ENCODE measurements at places on chromosomes 6 and 20. TPM values are rescaled to one million over a fixed set of nuclear protein-coding genes. Genes with fewer than 3 reads are reported as not detected.

The ABRACL gene
- total RNA-seq = 6.2 TPM

The PSORS1C2 gene
- total RNA-seq = not detected

The CENPQ gene
- total RNA-seq = 2.9 TPM

The SAMD3 gene
- 4.1 TPM for total RNA-seq

The ACTL10 gene
- 1.4 TPM for total RNA-seq

GRCh38 chr6:116022841-116023445 is 37.7 kb downstream of the FRK start:
- no peak overlapping the region for H3K27ac ChIP-seq
- no peaks in the 10 kb centered on the region for H3K27me3 ChIP-seq
- no peak overlapping the region for H3K4me3 ChIP-seq
- no peaks in the 10 kb centered on the region for H3K4me1 ChIP-seq
- no peak for DNase-seq

DNA sequence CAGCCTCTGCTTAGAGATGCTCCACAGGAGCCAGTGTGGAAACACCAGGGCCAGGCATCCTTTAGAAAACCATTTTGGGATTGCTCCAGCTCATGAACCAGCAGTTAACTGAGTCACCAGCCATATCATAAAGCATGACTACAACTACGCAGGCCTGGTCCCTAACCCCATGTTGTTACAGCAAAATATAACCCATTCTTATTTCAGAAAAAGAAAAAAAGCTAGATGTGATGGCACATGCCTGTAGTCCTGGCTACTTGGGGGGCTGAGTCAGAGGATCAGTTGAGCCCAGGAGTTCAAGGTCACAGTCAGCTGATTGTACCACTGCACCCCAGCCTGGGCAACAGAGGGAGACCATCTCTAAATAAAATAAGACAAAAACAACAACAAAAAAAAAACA is 36.8 kb downstream of the C6orf15 start:
- H3K27ac ChIP-seq = no peak overlapping the region
- peaks cover 5% of the 10 kb centered on the region for H3K4me1 ChIP-seq
- H3K4me3 ChIP-seq = no peak overlapping the region

GRCh38 chr6:88709819-88710246 is 253.6 kb downstream of the RNGTT start:
- no peak overlapping the region for H3K4me3 ChIP-seq
- H3K27me3 ChIP-seq = no peaks in the 10 kb centered on the region

All from uterus (tissue), 4 donors.